ENCODE measurements at places on chromosomes 2 and 18.

- no peak for DNase-seq
Measured at GRCh38 chr18:48530399-48531081, 8.3 kb upstream of the CTIF start.

- no peak for DNase-seq
Measured at GRCh38 chr18:42412281-42412680, 457.2 kb downstream of the PIK3C3 start.

DNA sequence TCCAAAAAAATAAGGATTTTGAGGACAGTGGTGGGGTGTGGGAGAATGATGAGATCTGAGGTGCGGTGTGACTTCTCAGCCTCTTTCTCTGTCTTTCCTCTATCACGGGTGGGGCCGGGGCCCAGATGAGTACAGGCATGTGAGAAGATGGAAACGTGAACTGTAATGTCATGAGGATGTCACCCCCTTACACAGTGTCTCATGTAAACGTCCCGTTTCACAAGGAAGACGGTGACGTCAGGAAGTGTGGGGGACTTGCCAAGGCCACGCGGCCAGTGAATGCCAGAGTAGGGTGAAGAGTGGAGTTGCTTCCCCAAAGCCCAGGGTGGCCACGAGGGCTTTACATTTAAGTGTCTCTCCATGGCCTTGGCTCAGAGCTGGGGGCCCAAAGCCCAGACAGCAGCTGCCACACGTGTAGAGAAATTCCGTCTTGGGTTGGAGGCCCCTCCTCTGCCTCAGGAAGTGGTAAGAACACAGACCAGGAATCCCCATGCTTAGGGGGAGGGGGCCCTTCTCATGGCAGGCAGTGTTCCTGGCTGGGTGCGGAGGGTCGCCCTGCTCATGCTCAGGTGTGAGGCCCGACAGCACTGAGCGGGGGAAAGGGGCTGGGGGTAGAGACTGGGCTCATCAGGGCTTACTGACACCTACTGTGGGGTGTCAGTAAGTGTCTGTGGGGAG lies 80.9 kb upstream of the SMAD7 start:
- DNase-seq, result peak; percentile 31

- no peak for DNase-seq
Measured at GRCh38 chr2:159895258-159896065, 97.5 kb upstream of the CD302 start.

GRCh38 chr2:105391058-105391627 lies 7.7 kb downstream of the FHL2 start:
- no peak for DNase-seq

- no peak for DNase-seq
Measured at GRCh38 chr18:45413180-45413836, 202.0 kb upstream of the SLC14A2 start.

GRCh38 chr2:50963734-50964133 lies 68.2 kb downstream of the NRXN1 start:
- DNase-seq, result no peak

- no peak for DNase-seq
Measured at GRCh38 chr2:168448980-168449379, 7.1 kb upstream of the CERS6 start.

DNA sequence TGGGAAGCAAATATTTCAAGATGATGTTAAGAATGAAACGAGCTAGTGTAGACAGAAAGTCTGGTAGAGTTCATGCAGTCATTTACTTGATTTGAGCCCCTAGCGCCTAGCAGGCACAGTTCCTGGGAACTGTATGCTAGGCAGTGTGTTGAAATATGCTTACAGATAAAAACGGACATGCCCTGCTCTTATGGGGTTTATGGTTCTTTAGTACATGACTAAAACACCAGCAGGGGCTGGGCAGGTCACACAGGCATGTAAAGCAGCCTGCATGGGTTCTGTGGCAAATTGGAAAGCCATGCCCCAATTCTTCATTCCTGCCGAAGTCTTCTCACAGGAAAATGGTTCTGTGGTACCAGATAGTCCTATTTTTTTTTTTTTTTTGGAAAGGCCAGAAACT lies 27.3 kb upstream of the MGAT5 start:
- DNase-seq, result no peak

- DNase-seq, result no peak
Measured at GRCh38 chr2:14720319-14720718, 87.8 kb downstream of the LRATD1 start.

DNA sequence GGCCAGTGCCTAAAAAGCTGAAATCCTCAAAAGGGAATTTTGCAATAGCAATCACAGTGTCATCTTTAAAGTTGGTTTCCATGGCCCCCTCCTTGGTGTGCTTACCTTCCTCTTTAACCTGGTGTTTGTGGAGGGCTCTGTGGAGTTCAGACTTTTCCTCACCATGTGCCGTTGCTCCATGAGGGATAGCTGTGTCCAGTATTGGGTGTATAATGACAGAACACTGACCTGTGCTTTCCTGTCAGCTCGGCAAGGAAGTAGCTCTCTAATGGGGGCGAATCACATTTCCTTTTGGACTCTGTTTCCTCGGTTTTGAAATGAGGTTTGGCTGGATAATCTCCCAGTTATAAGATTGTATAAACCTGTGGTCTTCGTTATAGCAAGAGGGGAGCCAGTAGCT lies 166.0 kb upstream of the DAPL1 start:
- DNase-seq, result no peak

- no peak for DNase-seq
Measured at GRCh38 chr2:74577448-74577847, 22.9 kb downstream of the DOK1 start.

- DNase-seq, result no peak
Measured at GRCh38 chr2:180790891-180791290, 189.5 kb upstream of the UBE2E3 start.

DNA sequence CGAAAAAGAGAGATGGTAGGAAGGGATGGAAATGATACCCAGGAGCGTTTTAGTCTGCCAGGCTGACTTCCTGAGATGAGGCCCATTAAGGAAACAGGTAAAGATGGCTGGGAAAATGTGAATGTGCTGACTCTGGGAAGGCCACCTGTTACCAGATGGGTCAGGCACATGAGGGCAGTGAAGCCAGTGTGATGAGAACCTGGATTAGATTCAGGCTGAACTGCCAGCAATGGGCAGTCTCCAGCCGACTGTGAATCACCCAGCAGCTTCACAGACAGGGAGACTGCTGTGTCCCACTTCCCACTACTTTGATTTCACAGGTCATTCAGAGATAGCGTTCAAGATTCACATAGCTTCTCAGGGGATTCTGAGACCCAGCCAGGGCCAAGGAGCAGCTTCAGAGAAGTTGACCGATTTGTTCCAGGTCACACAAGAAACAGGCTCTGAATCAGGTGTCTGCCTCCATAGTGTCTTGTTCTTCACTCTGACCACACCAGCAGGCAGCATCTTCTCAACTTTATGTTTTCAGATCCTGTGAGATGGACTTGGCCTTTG lies 26.4 kb downstream of the CAPN13 start:
- DNase-seq, result no peak

GRCh38 chr2:10499911-10500521 lies 51.9 kb upstream of the ODC1 start:
- DNase-seq, result no peak

DNA sequence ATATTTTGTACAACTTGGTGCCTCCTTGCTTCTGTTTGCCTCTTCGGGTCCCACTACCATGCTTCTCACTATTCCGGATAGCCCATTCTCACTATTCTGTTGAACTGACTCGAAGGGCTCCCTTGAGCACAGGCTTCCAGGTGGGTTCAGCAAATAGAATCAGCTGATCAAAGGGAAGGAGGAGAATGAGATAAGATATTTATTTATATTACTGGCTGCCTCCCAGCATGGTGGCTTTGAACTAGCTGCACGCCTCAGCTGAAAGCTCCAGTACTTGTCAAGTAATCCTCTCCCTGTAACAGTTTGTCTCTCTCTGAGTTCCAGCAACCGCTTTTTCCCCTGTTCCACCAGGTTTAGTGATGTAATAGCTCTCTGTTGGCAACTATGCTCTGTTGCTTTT lies 187.8 kb upstream of the HNRNPA3 start:
- no peak for DNase-seq

DNA sequence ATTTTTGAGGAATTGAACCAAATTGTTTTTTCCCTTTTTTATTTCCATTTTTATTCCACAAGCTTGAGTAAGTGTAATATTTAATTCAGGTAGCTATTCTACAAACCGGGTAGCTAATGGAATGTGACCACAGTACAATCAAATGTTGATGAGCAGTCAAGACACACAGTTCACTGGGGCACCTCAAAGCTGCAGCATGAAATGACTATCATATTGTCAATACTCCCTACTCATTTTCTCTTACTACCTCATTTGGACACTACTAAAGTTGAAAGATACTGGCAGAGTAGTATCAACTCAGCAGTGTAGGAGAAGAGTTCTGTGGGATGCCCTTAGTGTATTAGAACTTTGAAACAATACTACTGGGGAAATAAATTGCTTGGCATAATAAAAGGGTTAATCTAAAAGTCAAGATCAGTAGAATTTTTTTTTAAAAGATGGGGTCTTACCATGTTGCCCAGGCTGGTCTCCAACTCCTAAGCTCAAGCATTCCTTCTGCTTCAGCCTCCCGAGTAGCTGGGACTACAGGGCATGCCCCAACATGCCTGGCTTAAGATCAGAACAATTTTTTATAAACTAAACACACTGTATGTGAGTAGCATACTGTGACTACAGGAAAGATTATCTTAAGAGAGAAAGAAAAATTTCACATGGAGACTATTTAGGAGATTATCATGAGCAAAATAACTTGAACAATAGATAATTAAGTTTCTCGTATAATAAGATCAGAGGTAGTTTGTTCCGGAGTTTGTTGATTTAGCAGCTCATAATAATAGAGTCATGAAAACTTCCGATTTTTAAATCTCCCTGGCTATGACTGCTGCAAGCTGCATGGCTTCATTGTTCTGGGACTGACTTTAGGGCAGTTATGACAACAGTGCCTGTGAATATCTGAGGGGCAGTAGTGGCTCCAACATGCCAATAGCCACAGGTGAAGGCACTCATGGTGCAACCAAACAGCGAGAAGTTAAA lies 43.7 kb downstream of the MYO3B start:
- no peak for DNase-seq

DNA sequence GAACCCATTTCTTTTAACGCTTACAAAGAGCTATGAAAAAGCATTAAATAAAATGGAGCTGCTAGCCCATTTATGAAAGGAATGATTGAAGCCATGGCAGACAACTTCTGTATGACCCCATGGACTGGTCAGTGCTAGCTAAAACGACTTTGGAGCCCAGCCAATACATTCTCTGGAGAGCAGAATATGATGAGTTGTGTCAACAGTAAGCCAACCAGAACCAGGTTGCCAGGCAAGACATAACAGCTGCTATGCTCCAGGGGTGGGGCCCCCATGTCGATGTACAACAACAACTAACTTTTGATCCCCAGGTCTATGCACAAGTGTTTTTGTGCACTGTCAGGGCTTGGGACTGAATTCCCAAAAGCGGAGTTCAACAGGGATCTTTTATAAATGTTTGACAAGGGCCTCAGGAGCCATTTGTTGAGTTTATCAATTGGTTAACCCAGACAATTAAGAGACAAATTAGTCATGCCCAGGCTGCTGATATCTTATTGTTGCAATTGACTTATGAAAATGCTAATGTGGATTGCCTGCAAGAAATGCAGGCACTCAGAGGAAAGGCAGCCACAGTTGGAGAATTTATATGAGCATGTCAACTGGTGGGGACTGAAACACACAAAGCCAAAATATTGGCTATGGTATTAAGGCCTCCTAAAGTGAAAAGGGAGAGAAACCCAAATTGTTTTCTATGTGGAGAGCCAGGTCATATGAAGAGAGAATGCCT lies 64.6 kb upstream of the MYO3B start:
- no peak for DNase-seq

GRCh38 chr18:12599543-12599942 lies 58.4 kb downstream of the SPIRE1 start:
- no peak for DNase-seq

DNA sequence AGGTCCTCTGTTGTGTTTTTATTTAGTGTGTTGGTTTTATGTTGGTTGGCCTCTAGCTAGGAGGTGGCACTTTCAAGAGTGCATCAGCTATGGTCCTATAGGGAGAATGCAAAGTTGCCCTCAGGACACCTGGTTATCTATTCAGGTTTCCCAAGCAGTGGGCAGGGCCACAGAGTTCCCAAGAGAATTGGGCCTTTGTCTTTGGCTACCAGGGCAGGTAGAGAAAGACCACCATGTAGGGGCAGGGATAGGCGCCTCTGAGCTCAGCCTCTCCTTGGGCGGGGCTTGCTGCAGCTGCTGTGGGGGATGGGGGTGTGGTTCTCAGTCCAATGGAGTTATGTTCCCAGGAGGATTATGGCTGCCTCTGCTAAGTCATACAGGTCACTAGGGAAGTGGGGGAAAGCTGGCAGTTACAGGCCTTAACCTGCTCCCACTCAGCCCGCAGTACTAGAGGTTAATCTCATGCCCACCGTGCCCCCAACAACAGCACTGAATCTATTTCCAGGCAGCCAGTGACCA lies 26.0 kb downstream of the ABCB11 start:
- no peak for DNase-seq

DNA sequence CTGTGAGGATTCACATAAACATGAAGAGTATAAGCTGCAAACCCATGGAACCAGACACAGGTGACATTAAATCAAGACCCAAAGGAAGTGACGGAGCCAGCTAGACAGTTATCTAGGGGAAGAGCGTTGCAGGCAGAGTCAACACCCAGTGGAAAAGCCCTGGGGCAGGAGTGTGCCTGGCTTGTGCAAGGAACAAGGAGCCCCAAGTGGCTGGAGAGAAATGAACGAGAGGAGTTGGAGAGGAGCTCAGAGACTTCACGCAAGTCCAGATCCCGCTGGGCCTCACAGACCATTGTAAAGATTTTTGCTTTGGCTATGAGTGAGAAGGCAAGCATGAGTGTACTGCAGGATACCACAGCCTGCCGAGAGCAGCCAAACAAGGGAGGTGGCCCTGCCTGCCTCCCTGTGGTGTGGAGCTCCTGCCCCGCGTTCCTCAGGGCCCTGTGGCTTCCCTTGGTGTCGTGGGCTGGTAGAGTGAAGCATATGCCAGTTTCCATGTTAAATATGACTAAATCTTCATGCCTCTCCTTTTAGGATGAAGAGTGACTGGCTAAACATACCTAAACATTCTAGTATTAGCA lies 88.2 kb downstream of the SP3 start:
- DNase-seq, result no peak

DNA sequence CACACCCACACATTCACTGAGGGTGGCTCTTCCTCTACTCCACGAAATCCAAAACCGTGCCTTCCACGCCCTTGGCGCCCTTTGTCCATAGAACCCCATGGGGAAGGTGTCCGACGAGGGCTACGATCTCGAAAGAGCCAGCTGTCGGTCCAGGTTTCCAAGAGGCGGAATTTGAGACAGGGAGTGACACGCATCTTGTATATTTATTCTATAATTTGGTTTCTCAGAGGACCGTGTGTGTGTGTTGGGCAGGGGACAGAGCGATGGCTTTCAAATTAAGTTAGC lies 726 bp downstream of the C2orf69 start:
- no peak for DNase-seq

GRCh38 chr2:64978514-64979268 lies 10.5 kb upstream of the SLC1A4 start:
- no peak for DNase-seq

GRCh38 chr2:555164-555922 lies 121.9 kb downstream of the TMEM18 start:
- DNase-seq, result no peak

- DNase-seq, result no peak
Measured at GRCh38 chr2:105749583-105750400, 5.1 kb downstream of the NCK2 start.
